Cortex of kidney (tissue), 1 donor: ENCODE measurements at places on chromosomes 7 and 10.

GRCh38 chr10:31288962-31289361 is 30.1 kb upstream of the ZEB1 start:
- DNase-seq, result no peak

GRCh38 chr10:97593421-97593820 is 3.9 kb downstream of the C10orf62 start:
- no peak for DNase-seq

GRCh38 chr10:102384053-102384452 is 11.5 kb upstream of the NFKB2 start:
- no peak for DNase-seq

GRCh38 chr7:55244006-55244745 is 121.0 kb upstream of the LANCL2 start:
- no peak for DNase-seq

- no peak for DNase-seq
Measured at GRCh38 chr10:71844084-71844483, 7.0 kb downstream of the PSAP start.

- DNase-seq, result no peak
Measured at GRCh38 chr7:13894377-13894776, 95.1 kb downstream of the ETV1 start.

DNA sequence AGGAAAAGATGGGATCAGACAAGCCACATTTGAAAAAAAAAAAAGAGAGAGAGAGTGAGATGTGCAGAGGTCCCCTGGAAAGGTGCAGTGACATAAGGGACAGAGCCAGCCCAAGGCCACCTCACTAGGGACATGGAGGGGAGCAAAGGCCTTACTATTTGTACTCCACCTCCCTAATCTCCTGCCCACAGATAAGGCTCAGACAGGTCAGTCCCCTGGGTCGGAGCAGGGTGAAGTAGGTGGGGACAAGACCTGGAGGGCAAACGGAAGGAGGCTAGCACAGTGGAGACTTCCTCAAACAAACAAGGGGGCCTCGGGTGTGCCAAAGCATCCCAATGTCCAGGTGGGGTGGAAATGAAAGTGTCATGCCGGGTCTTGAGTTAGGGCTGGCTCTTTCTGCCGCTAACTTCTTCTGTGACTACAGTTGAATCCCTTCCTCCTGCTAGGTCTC is 7.0 kb downstream of the PRF1 start:
- no peak for DNase-seq

DNA sequence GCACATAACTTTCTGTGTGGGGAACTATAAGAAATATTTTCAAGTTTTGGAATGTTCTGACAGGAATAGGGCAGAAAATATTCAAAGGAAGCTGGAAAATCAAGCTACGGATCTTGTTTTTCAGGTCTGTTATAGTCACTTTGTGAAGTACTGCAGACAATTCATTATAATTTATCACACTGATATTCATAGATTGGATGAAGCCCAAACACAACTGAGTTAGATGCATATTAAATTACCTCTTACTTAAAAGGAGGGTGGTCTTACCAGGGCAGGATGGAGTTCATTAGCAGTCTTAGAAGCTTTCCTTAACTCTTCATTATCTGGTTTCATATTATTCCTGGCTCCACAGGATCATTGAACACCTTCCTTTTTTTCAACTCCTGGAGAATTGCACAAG is 242.3 kb downstream of the DYNC1I1 start:
- DNase-seq, result no peak

GRCh38 chr7:27697861-27698430 is 35.3 kb upstream of the HIBADH start:
- DNase-seq, result no peak

DNA sequence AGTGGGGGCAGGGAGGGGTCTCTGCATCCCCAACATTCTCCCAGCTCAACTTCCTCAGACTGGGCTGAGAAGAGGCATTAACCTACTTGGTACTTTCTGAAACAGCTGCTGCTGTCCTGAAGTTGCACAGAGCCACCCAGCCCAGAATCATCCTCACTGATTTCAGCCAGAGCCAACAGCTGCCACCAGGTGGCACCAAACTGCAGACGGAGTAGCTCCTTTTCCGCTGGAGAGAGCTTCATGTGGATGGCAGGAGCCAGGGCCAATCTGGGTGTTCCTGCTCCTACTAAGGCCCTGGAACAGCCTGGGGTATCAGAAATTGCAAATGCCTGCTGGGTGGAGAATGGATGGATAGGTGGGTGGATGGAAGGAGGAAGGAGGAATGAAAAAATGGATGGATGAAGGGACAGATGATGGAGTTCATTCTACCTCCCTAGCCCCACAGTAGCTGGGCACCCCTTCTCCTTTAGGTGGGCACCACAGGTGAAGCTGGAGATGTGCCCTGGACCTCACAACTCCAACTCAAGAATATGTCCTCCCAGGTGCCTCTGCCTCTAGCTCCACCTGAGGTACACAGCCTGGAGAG is 11.8 kb upstream of the DRGX start:
- no peak for DNase-seq

DNA sequence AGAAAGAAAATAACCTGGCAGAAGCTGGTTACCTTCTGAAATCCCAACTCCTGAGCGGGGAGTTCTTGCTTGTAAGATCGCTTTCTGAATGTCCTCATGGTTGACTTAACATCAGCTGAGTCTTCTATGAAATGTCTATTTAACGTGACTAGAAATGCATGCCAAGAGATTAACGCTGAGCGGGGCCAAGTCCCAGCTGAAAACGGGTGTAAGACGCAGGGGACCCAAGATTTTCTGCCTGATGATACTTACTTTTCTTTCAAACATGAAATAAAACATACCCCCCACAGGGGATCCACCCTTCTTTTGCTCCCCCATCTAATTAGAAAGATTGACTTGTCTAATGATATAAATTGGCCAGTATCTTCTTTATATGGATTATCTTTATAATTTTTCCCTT is 14.9 kb downstream of the OR9A2 start:
- DNase-seq, result no peak

DNA sequence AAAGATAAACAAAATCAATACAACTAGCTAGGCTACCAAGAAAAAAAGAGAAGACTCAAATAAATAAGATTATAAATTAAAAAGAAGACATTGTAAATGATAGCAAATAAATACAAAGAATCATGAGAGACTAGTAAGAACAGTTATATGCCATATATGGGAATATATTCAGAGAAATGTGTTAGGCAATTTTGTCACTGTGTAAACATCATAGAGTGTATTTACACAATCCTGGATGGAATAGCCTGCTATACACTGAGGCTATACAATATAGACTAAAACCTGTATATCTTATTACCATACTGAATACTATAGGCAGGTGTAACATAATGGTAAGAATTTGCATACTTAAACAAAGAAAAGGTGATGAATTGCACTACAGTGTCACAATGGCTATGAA is 717.4 kb downstream of the PARD3 start:
- no peak for DNase-seq

DNA sequence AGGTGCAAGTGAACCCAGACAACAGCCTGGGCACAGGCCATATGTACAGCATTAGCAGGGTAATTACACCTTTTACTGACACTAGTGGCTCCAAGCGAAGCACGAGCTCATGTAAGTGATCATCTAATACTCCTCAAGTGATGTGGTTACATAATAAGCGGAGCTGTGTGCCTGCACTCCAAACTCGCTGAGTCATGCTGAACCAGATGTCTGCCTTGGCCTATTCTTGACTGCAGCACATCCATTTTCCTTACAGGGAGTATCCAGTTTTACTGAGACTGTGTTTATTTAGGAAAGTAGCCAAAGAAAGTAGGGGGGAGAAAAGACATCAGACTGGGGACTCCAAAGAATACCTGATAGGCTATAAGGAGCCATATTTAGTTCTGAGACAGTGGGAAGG is 90.1 kb downstream of the GRM3 start:
- DNase-seq, result no peak

- no peak for DNase-seq
Measured at GRCh38 chr10:13163859-13164258, 2.5 kb downstream of the MCM10 start.

- no peak for DNase-seq
Measured at GRCh38 chr10:119303886-119304285, 96.5 kb downstream of the GRK5 start.

DNA sequence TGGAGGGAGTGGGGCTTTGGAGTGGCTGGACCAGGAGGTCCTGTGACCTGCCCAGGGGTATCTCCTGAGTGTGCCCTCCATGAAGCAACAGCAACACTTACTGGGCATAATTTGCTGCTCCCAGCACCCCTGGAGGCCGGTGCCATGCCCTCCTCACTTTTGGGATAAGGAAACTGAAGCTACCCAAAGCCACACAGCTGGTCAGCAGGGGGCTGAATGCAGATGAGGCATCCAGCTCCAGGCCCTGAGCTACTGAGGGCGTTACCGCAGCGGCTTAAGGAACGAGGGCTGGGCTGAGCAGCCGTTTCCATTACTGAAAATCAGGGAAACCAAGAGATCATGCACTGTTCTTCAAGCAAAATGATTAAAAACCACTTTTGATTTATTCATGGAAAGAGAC is 408.9 kb downstream of the GLRX3 start:
- no peak for DNase-seq

DNA sequence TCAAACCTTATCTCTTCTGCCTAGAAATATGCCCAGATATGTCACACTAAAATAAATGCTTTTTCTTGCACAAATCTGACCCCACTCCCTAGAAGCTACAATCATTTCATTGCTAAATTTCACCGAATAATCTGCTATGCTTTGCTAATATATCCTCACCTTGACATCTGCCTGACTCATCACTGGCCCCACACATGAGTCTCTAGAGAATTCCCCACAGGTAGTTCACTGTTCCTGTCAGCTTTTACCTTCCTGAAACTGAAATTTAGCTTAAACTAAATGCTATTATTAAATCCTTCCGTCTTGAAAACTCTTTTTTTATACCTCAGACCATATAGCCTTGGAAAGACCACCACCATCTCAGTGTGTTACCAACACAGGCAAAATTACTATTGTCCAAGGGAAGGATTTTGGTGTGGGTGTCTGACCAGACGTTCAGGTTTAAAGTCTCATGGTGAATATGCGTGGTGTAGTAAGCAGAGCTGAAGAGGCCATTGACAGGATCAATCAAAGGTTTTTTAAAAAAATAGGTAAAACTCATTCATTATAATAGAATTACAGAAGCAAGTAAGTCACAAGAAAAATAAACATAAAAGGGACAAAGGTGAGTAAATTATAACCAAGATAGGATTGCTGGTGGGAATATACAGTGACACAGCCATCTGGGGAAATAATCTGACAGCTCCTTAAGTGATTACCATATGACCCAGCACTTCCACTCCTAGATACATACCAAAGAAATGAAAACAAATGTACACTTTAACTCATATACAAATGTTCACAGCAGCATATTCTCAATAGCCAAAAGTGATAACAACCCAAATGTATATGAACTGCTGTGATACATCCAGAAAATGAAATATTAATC is 173.5 kb downstream of the KMT2E start:
- no peak for DNase-seq

DNA sequence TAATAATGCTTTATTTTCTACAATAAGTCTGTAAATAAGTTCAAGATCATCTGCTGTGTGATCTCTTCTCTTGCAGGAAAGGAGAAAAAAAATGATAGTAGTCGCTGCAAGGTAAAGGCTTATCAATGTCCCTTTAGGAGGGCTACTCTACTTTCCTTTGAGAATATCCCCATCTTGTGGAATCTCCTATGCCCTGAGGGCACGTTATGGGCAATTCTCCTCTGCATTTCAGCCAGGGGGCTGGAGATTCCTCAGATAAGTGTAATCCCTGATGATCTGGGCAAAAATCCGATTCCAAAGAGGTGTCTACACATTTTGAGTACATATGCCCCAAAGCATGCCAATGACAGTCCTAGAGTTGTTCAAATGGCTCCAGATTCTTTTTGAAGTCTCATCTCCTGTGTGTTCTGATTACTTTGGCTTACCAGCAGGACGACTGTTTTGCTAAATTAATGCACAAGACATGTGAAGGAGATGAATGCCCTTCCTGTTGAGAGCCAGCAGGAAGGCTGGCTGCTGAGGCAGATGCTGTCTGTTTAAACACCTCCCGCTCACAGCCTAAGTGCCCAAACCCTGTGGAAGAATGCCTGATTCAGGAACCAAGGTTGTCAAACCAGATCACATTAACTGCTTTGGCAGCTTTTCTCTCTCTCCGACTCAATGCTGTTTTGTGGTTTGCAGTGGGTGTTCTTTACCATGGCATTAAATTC is 171.2 kb upstream of the COL1A2 start:
- no peak for DNase-seq

- no peak for DNase-seq
Measured at GRCh38 chr7:149440222-149440621, 20.6 kb downstream of the ZNF777 start.

- DNase-seq, result no peak
Measured at GRCh38 chr7:22153432-22154142, 203.4 kb downstream of the RAPGEF5 start.

DNA sequence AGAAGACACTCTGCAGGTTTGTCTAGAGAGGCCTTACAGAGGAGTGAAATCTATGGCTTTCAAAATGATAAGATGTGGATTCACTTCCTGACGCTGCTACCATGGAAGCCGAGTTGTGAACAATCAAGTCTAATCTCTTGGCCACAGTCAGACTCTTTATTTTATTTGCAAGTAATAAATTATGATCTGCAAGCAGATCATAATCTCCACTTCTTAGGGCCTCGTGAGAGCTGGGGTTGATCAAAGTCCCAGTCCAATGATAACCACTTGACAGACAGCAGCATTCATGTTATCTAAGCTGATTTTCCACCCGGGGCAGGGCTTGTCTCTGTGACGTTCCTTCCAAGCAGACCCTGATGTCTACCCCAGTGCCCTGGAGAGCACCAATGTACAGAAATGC is 776.4 kb upstream of the AUTS2 start:
- DNase-seq, result no peak

DNA sequence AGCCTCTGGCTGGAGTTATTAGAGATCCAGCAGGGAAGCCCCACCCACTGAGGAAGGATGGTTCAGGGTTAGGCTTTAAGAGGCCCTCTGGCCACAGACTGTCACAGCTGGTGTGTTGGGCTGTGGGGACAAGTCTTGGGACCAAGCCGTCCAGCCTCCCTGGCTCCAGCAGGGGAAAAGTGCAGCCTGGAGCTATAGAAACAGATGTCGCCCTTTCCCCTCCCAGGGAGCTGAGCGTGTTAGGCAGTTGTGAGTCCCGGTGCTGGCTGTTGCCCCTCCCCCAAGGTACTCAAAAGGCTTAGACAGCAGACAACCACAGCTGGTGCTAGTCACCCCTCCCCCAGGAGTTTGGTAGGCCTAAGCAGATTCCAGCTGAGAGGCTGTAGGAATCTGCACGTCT is 143.4 kb downstream of the TMEM168 start:
- DNase-seq, result no peak

GRCh38 chr10:116538456-116538855 is 7.3 kb upstream of the PNLIP start:
- no peak for DNase-seq

DNA sequence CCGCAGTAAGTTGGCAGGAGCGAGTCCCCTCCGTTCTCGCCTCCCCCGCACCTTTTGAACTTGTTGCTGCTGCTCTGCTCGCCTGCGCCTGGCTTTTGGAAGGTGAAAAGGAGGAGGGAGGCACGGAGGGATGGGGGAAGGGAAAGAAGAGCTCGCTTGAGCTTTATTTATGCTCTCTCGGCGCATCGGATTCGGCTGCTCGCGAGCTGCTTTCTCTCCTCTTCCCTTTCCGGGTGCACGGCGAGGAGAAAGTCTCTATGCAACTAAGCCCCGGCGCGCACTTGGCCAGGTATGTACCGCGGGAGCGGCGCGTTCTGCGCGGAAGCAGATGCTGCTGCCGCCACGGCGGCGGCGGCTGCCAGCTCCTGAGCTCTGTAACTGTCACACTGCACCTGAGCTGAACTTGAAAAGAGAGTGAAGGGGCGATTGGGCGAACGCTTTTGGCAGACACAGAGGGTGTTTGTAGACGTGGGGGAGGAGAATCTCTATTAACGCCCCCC is 551 bp downstream of the KCND2 start:
- DNase-seq, result no peak
